ENCODE measurements at places on chromosomes 5 and 9. TPM values are rescaled to one million over a fixed set of nuclear protein-coding genes. Genes with fewer than 3 reads are reported as not detected.

DNA sequence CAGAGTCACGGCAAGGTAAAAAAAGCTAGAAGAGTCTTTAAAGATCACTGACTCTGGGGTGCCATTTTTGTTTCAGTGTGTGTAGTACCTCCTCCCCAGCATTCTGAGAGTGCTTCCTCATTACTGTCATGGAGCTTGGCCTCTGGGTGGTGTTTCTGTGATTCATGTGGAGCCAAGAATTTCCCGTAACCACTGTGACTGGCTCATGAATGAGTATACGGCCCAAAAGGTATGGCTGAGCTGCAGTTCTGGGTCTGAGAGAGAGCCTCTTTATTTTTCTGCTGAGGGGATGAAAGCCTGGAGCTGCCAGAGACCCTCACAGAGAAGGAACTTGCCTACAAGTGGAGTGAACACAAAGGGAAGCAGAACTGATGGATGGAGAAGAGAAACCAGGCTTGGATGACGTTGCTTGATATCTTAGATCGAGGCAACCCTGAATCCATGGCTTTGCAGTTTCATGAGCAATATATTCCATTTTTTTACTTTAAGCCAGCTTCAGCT is 85.6 kb downstream of the PTTG1 start:
- no peak for DNase-seq

- DNase-seq = no peak
These were observed 132.0 kb downstream of the IZUMO3 start for GRCh38 chr9:24413651-24414050.

DNA sequence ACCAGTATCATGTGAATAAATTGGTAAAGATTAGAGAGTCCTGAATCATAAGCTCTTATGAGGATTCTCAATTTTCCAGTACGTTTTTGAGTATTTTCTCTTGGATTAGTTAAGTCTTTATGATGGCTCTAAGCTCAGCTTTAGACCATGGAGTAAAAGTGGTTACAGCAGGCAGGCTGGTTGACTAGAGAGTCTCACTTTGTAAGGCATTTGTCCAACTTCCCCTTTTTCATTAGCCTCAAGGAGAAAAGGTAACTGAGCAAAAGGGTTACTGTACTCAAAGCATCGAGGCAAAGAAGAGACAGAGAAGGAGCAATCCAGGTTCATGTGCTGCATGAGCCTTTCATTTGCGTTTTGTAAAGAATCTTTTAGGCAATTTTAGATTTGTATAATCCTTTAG is 8.5 kb downstream of the NOP16 start:
- no peak for DNase-seq

- DNase-seq = no peak
These were observed 46.1 kb upstream of the CER1 start for GRCh38 chr9:14768405-14769229.

The SHISAL2B gene
- not detected for total RNA-seq

DNA sequence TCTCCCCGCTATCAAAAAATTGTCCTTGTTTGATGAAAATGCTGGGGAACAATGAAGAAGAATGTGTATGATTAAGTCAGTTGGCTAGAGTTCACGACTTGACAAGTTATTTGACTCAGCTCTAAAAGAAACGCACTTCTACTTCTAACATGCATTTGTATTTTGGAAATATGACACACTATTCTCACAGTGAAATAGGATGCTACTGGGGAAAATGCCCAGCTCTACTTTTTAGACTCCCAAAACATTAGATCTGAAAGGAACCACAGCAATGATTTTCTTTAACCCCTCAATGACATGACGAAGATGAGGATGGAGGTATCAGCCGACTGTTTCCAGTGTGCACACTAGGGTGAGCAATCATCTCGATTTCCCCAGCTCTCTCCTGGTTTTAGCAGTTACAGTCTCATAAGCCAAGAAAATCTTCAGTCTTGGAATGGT is 83.6 kb upstream of the PCSK1 start:
- DNase-seq = no peak

The CCDC127 gene
- total RNA-seq = 3.1 TPM

GRCh38 chr9:16277471-16277960 is 593.0 kb downstream of the BNC2 start:
- DNase-seq = no peak

The ARSI gene
- total RNA-seq = 0.43 TPM

DNA sequence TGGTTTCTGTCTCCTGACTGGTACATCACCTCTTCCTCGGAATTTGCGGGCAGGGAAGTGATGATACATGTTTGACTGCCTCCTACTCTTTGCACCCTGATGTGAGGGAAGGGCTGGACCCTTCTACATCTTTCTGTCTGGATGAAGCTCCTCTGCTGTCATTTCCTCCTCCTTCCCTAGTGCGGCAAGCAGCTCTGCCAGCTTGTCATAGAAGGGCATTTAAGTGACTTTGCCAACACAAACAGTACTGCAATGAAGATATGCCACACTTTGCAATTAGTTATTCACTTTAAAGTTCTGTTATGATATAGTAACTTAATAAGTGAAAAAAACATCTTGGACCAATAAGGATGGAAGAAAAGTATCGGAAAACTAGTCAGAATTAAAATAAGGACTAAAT is 48.5 kb upstream of the ABL1 start:
- DNase-seq = no peak

The PAPPA gene
- total RNA-seq = 0.13 TPM

DNA sequence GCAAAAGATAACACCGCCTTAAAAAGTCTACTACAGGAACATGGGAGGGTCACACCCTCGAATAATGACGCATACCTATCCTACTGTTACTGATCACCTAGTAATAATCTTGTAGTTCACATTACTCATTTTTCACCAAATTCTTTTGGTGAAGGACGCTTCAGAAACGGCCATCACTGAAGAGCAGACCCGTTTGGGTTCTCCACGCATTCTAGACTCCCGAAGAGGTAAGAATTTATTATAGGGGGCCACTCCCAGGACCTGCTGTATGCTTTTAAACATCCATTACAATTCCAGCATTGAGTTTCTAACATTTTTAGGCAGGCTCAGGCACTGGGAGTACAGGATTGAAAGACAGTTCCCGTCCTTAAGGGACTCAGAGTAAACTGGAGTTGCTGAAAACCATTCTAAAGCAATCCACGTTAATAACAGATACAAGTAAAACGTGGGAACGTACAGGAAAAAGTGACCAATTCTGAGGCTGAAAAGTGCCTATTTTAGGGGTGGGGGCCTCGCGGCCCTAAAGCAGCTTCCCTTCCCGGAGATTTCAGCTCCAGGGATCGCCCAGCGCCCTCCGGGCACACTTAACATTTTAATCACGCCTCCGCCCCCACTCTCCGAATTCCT is at the start of gene FER:
TSS of gene FER (plus strand) at position 124 of the 627 bp plus-strand sequence. CDS start 50,286 bp downstream, outside the sequence.
- DNase-seq = no peak

DNA sequence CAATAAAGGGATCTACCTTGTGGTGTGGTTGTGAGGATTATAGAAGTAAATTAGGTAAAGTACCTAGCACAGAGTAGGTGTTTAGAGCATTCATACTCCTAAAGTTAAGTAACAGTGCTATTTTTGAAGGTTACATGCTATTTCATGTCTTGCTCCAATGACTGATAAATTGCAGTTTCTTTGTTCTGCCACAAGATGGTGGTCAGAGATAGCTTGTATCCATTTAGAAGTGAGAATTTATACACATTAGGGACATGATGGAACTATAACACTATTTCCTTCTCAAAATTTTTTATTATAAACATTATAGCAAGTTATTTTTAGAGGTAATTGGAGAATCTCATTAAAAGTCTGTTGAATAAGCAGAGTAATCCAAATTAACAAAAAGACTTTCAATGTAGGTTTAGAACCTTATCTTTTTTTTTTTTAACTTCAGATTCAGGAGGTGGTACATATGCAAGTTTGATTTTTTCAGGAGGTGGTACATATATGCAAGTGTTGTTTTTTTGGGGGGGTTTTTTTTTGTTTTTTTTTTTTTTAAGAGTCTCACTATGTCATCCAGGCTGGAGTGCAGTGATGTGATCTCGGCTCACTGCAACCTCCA is 17.1 kb downstream of the MTREX start:
- DNase-seq = no peak

- no peak for DNase-seq
These were observed 162.7 kb upstream of the TSLP start for GRCh38 chr5:110908848-110909247.

DNA sequence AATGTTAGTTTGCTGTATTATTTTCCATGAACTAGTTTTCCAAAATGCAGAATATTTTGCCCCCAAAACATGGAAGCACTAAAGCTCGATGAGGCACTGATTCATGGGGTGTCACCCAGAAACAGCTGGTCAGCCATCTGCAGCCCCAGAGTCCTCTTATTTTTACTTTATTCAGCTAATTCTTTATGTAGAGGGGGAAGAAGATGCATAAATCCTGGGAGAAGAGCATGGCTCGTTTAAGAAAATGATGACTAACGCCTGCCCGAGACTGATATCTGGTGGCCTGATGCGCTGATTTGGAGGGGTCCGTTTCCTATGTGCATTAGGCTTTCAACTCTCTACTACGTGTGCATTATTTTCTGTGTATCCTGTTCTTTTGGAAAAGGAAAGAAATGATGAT is 390.3 kb upstream of the MEF2C start:
- DNase-seq = no peak

DNA sequence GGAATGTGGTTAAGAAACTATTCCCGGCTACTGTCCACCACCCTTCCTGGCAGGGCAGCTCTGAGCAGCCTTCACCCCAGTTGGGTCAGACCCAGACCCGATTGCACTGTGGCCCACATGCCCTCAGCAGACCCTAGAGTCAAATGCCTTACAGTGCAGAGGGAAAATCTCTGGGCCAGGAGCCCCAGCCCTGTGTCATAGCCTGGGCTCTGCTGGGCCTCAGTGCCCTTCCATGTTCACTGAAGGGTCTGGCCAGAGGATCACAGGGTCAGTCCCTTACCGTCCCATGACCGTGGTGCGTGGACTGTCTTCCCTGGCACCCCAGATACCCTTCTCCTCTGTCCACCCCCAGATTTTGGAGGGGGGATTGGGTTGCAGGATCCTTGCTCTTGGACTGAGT is 73.5 kb upstream of the COL5A1 start:
- peak; percentile 19 for DNase-seq

The BAAT gene
- 459 TPM for total RNA-seq

- no peak for DNase-seq
These were observed 766.4 kb upstream of the WWC1 start for GRCh38 chr5:167525004-167525403.

The FOXD1 gene
- total RNA-seq = not detected

The NUDT2 gene
- 8.7 TPM for total RNA-seq

GRCh38 chr9:14271093-14271673 is 42.8 kb downstream of the NFIB start:
- peak; percentile 75 for DNase-seq

GRCh38 chr5:94057217-94057616 is 315.8 kb upstream of the POU5F2 start:
- no peak for DNase-seq

The CAMK4 gene
- total RNA-seq = 2.7 TPM

The SERINC5 gene
- total RNA-seq = 54.6 TPM

The PTGER4 gene
- 0.96 TPM for total RNA-seq

The SH3RF2 gene
- 18.0 TPM for total RNA-seq

DNA sequence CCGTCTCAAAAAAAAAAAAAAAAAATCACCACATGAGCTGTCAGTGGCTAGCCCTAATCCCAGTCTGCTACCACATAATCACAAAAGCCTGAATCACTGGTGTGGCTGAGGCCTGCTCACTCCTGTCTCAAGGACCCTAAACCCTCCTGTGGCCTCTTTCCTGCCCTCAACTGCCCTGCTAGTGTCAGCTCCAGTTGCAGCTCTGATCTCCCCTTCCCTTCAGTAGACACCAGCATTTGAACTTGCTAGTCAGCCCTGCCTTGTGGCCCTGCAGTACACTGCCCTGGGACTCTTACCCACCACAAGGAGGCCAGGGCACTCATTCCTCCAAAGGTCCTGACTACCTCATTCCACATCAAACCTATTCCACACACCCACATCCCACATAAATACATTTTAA is 9.5 kb upstream of the P4HA2 start:
- no peak for DNase-seq

The MAT2B gene
- total RNA-seq = 22.8 TPM

The DBH gene
- total RNA-seq = 16.7 TPM

DNA sequence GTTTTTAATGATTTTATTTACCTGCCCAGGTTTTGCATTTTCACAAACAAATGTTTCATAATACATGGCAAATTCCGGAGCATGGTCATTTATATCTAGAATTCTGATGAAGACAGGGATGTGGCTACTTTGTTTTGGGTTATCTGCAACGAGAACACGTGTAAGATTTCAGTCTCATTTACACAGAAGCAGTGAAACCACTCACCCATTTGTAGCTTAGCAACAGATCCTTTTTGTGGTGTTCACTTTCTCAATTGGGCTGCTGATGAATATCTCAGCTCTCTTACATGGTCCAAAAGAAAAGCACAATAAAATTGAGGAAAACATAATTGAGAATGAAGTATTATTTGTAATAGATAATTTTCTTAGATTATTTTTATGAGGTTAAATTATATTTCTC is 148.6 kb downstream of the CDH9 start:
- DNase-seq = no peak

- no peak for DNase-seq
These were observed 23.2 kb upstream of the TYRP1 start for GRCh38 chr9:12670006-12670405.

- DNase-seq = peak; percentile 22
These were observed 84.2 kb downstream of the FNBP1 start for GRCh38 chr9:129958796-129959195.

The FOXD4L5 gene
- 0.08 TPM for total RNA-seq

DNA sequence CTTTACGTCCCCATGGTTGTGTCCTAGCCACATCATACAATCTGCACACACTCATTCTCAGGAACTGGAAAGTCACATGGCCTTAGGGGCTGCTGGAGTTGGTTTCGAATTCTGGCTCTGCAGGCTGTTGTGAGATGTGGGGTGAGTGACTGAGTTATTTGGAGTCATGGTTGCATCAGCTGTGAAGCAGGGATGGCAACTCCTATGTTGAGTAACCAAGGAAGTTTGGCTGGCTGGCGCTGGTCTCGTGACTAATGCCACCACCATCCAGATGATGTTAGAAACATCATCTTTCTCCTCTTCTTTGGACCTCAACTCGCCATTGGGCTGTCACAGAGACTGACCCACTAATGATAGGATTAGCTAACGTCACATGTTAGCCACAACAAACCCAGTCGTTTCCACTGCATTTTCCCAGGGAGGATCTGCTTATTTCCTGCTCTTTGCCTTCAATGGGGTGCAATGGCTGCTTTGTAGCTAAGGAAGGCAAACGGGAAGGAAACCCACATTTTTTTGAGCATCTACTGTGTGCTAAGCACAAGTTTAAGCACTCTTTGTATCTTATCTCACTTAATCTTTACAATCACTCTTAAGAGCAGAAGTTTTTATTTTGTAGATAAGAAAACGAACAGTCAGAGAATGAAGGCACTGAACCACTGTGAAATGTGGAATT is 78.1 kb upstream of the UBTD2 start:
- DNase-seq = no peak

The GOLGA1 gene
- 12.6 TPM for total RNA-seq

The FOXI1 gene
- total RNA-seq = not detected

The TRIM52 gene
- 6.0 TPM for total RNA-seq
